ENCODE measurements at places on chromosomes 2 and 18.
A peak's percentile ranks its signal among the peaks of the same experiment; 100 is the strongest.

DNA sequence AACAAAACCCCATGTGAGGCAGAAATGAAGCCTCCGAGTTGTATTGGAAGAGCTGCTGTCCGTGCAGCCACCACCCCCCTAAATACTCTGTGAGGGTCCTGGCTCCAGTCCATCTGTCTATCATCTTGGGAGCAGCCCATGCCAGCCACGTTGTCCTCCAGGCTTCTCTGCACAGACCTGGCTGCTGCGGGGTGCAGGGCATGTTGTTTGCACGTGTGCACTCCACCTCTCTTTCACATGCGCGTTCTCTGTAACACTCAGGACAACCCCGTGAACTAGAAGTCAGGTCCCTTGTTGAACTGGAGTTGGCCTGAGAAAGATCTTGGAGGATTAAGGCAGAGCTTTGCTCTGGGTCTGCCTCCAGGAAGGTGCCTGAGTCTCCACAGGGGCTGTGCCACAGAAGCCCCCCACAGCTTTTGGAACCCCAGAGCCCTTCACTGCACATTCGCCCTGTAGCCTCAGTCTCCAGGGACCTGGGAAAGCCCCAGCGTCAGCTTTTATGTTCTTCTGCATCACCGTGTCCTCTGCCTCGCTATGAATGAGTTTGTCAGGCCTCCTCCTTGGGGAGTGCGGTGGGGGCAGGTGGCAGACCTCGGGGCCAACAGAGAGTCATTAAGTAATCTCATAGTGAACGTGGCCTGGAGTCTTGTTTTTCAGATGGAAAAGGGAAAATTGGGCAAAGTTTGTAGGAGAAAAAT, 16.6 kb downstream of the RTP5 start:
- DNase-seq, result no peak

- DNase-seq, result no peak
These were observed 82.9 kb downstream of the NFATC1 start for GRCh38 chr18:79478484-79479115.

DNA sequence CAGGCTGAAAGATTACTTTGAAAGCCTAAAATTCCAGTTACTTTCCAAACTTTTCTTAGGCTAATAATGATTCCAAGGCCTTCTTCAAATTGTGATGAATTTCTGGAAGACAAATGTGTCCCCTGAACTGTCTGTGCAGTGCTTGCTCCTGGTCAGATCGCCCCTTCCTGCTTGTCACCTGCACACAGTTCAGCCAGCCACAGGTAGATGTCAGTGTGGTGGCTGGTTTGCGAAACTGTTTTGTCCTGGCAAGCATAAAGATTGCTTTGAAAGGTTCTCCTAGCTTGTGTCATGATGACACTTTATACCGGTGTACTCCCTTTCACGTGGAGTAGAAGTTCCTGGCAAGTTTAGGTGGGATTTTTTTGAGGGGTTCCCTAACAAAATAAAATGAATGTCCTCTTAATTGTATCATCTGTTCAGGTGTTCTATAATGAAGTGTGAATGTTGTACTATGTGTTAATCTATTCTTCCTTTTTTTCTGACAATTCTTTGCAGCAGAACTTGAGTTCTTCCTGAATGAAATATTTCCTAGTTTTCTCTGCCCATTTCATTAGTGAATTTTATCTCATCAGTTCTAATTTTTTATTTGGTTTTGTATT, 298.8 kb downstream of the ZNF407 start:
- DNase-seq, result peak; percentile 4

DNA sequence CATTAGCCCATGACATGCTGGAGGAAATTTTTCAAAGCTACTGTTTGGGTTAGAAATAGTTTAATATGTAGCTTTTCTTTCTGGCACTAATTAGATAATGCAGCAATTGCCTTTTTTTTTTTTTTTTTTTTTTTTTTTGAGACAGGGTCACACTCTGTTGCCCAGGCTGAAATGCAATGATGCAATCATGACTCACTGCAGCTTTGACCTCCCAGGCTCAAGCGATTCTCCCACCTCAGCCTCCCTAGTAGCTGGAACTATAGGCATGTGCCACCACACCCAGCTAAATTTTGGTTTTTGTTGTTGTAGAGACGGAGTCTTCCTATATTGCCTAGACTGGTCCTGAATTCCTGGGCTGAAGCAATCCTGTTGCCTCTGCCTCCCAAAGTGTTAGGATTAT, 136.2 kb downstream of the SP100 start:
- DNase-seq, result no peak

DNA sequence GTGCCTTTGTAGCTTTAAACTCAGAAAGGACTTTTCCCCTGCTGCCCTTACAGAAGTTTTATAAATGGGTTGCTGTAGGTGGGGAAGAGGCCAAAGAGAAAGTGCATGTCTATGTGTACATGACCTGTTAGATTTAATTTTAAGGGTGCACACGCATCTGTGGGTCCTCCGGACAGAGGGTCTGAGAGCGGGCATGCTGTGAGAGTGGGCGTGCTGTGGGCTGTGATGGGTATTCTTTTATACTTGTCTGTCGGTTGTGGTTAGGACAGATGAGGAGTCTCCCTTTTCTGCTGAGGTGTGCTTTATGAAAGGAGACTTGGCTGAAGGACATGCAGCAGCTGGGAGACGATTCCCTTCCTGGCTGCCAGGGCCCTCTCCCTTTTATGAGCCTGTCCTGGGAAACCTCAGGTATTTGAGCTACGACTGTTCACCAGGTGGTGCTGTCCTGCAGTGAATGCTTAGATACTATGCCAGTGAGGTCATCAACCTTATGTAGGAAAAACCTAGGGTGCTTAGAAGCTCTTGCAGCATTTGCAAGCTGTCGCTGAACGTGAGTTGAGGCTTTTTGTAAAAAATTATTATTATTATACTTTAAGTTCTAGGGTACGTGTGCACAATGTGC, 67.5 kb downstream of the TANC1 start:
- no peak for DNase-seq

GRCh38 chr2:218992703-218993344, 398 bp downstream of the CRYBA2 start:
- no peak for DNase-seq

- no peak for DNase-seq
These were observed 216.8 kb downstream of the EIPR1 start for GRCh38 chr2:3160751-3161330.

Measured in stimulated activated CD8-positive, alpha-beta memory T cell treated with anti-CD3 and anti-CD28 coated beads, Interleukin-4, amount 100 ng/mL, for 1 hour (primary cell).